ENCODE measurements at places on chromosomes 12 and 14.

DNA sequence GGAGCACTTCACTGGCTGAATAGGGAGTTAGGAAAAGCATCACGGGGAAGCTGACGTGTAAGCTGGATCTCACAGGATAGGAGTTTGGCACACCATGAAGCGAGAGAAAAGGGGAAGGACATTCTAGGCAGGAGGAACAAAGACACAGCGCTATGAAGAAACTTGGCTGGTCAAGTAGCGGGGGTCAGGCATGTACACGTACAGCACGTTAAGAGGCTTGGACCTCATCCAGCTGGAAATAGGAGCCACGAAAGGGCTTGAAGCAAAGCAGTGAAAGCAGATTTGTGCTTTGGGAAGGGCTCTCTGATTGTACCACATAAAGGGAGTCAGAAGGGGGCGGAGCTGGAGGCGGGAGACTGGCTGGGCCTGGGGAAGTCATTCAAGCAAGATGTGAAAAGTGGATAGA is 19.6 kb upstream of the GALNT8 start:
- no peak for DNase-seq

- no peak for DNase-seq
Measured at GRCh38 chr14:39988939-39989338, 556.7 kb upstream of the FBXO33 start.

DNA sequence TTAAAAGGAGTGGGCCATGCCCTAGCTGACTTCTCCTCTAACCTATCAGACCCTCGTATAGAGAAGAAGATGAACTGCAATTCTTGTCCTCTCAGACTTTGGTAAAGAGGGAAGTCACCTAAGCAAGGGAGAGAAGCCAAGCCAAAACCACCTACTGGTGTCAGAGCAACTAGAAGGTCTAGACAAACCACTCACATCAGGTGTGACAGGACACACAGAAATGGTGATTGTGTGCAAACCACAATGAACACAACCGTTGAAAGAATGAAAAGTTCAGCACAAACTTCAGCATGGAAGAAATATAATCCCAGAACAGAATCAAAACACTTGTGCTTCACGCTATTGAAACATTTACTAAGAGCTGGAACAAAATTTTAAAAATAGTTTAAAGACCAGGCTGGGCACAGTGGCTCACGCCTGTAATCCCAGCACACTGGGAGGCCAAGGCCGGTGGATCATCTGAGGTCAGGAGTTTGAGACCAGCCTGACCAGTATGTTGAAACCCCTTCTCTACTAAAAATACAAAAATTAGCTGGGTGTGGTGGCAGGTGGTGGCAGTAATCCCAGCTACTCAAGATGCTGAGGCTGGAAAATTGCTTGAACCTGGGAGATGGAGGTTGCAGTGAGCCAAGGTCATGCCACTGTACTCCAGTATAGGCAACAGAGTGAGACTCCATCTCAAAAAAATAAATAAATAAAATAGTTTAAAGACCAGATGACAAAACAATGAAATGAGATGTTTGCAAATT is 56.2 kb upstream of the NTF3 start:
- DNase-seq: no peak

GRCh38 chr14:85934123-85934885 is 404.4 kb downstream of the FLRT2 start:
- peak; percentile 37 for DNase-seq

GRCh38 chr14:75340921-75341320 is 62.3 kb downstream of the FOS start:
- DNase-seq: no peak

- no peak for DNase-seq
Measured at GRCh38 chr14:27410981-27411380, 813.1 kb upstream of the NOVA1 start.

DNA sequence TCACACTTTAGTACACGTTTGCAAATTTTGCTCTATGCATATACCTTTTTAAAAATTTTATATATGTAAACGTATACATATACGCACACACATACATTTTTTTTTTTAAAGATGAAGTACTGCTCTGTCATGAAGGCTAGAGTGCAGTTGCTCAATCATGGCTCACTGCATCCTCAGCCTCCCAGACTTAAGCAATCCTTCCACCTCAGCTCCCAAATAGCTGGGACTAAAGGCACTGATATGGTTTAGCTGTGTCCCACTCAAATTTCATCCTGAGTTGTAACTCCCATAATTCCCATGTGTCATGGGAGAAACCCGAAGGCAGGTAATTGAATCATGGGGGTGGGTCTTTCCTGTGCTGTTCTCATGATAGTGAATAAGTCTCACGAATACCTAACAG is 220.8 kb upstream of the CAND1 start:
- DNase-seq: no peak

Data from stimulated activated CD4-positive, alpha-beta T cell treated with anti-CD3 and anti-CD28 coated beads, Interleukin-2, amount 100 ng/mL, for 24 hours (primary cell).